ENCODE measurements at places on chromosomes 3 and 15. TPM values are rescaled to one million over a fixed set of nuclear protein-coding genes. Genes with fewer than 3 reads are reported as not detected.

Gene FOXL2NB
- 2.9 TPM for total RNA-seq

Gene ANKRD34C
- not detected for total RNA-seq

GRCh38 chr3:192155194-192155593, 572.1 kb downstream of the FGF12 start:
- DNase-seq, result no peak

DNA sequence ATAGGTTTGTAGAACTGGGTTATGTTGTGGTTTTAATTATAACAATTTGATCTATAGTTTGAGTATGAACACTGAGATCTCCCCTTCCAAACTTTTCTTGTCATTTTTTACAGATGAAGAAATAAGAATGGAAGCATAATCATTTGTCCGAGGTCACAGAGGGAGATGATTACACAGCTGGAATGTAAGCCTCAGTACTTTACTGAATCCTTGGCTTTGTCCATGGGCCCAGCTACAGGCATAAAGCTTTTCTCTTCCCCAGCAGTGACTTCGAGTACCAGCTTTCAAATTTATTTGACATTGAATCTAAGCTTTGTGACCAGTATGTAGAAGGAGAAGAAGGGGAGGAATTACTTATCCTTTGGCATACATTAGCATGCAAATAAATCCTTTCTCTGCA, 80.9 kb upstream of the DCBLD2 start:
- DNase-seq, result peak; percentile 60

- no peak for DNase-seq
Measured at GRCh38 chr3:151224268-151224866, 21.4 kb upstream of the GPR171 start.

DNA sequence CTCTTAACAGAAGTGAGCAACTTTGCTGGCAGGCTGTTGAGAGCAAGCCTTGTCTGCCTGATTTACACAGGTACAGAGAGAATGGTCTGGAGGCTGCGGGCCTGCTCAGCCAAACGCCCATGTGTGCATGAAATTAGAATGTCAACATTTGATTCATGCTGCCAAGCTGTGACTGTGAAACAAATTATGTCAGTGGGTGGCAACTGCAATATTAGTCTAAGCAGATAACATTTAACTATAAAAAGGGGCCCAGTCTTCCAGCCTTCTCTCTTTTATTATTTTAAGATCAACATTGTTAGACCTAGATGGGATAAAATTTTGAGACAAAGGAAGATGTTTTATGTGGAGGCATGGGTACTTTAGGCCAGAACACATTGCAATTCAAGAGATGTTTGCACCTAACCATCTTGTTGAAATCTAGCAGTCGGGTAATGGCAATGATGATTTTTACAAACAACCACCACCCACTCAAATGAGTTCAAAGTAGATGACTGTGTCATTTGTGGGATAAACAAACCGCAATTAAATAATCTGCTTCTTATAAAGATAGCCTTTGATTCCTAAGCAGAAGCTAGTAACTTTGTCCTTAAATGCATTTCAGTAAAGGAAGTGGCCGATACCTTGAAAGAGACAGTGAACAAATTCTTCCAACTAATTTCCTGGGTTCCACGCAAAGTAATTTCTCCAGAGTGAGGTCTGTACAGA, 70.2 kb downstream of the FOXB1 start:
- DNase-seq, result no peak

- DNase-seq, result no peak
Measured at GRCh38 chr3:78726545-78726944, 1041.3 kb downstream of the ROBO1 start.

Gene MCTP2
- 14.8 TPM for total RNA-seq

DNA sequence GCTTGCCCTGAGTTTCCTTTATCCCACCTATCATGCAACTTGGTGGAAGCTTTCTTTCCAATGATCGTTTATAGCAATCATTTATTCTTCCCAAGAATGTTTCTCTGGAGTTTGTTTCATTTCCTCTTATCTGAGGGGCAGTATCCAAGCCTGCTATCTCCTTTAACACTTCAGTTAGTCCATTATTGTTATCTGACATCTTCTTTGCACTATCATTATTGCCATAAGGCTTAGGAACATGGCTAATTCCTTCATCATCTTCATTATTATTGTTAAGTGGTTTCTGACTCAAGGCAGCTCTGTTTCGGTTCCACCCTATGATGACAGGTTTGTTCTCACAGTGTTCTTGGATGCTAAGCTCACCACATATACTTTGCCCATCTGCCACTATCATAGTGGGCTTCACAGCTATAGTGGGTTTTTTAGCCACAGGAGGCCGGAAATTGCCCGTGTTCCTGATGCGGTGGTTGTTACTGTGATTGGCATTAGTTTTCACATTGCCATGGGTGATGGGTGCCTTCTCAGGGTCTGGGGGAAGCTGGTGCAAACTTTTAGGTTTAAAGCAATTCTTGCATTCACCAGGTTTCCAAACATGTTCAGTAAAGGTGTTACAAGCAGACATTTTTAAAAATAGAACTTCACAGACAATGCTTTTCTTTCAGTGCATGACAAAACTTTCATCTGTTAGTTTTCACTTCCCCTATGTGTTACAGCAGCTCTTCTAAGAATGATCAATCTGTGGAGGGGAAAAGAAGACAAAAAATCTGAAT, 110.6 kb upstream of the TSPAN3 start:
- no peak for DNase-seq

DNA sequence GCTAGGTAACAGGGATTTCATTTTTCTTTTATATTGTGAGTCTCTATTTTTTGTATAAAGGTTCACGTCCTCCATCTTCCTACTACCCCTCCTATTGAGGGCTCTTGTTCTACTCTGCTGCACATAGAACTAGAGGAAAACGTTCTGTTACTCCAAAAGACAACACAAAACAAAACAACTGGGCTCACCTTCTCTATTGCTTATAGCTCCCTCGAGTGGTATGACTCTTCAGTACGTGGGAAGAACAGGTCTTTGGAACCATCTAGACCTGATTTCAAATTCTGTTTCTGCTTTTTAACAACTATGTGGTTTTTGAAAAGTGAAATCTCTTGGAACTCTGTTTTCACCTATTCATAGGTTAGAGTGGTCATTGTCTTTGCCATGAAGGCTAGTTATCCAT, 515.3 kb downstream of the SOX2 start:
- DNase-seq, result peak; percentile 25

Gene HDGFL3
- total RNA-seq, result 46.4 TPM

DNA sequence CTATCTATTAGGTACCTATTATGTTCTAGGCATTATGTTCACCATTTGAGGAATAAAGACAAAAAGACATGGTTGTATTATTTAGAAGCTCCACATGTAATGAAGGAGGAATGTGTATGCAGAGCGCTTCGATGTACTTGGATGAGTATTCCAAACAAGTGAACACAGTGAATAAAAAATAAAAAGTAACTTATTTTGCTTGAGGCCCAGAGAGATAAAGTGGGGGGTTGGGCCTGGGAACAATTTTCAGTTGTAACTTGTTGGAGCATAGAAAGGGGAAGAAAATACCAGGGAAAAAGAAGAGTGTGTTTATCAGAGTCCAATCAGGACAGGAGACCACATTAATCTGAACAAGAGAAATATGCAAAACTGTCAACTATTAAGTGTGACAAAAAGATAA, 445.7 kb upstream of the BCHE start:
- DNase-seq, result peak; percentile 61

DNA sequence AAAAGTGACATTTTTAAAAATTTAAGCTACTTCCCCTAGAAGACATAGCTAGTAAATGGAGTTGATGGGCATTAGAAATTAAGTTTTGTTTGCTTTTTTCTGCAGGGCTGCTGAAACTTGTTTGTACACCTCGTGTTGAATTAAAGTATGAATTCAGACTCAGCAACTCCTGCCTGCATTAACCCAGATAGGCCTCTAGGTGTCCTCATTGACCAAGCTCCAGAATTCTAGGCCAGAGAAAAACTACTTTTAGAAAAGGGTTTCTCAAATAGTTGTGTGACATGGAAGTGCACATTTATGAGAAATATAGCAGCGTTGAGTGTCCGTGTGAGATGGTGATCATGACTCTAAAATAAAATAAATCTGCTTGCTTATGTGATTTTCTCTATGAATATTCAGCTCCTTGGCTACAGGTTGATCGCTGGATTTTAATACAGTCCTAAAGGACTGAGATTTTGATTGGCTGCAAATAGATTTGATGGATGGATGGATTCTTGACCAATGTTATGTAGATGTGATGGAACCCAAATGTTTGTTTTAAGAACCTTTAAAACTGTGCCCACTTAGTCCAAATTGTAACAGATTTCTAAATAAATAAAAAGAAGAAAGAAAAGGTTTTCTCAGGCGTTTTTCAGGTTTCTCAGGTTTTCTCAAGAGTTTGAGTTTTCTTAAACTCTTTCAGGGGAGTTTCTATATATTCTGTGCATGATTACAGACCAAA, 39.4 kb upstream of the LMOD3 start:
- DNase-seq, result peak; percentile 45

- DNase-seq, result peak; percentile 77
Measured at GRCh38 chr3:72255791-72256559, 471.0 kb upstream of the PROK2 start.

DNA sequence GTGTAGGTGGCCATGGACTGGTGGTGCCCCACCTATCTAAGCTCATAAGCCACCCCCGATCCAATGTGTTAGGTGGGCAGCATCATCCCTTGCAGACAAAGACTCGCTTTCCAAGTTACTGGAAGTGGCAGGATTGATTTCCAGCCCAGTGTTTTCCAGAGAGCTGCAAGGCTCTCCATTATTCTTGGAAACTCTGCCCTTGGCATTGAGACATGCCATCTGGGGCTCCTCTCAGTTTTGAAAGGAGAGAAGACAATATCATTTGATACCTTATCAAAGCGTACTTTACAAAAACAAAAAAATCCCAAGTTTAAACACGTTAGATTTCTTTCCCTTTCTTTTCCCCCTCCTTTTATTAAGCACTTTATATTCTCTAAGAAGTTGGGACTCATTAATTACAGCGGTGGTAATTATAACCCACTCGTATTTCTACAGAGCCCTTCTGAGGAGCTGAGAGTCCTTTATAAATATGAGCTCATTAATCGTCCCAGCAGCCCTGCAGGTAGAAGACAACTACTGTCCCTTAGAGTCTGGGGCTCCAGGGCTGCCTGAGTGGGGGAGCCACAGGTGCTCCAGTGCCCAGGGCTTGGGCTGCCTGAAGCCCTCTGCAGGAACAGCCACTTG, 226.1 kb downstream of the TLE3 start:
- DNase-seq, result no peak

GRCh38 chr3:116951610-116952009, 242.0 kb downstream of the TUSC7 start:
- DNase-seq, result peak; percentile 1

DNA sequence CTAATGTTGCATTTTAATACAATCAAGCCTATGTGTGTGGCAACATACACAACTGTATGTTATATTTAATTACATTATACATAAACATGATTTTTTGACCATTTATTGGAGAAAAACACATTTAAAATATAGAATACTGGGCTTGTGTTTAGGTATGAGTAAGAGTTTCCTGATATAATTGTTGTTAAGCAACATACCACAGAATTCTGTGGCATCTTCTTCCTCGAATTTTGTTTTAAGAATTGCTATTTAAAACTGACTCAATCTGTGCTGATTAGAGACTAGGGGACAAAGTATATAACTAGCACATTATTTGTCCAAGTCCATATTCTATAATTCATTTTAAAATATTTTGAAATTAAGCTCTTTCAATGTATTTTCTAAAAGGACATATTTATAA, 376.8 kb upstream of the THBS1 start:
- DNase-seq, result no peak

DNA sequence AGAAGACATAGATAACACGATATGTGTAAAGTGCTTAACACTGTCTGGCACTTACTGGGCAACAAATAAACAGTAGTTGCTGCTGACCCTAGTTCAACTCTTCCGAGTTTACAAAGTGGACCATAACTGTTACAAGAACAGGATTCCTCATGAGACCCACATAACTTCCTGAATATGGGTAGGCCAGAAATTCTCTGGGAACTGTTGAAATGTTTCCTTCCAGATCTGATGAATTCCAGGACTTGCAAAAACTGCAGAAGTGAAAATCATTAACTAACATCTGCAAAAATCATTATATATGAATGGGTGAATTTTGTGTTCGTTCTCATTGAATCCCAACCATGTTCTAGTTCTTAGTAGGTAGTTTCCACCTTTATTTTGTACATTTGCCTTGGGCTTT, 181.7 kb upstream of the MME start:
- DNase-seq, result peak; percentile 2

DNA sequence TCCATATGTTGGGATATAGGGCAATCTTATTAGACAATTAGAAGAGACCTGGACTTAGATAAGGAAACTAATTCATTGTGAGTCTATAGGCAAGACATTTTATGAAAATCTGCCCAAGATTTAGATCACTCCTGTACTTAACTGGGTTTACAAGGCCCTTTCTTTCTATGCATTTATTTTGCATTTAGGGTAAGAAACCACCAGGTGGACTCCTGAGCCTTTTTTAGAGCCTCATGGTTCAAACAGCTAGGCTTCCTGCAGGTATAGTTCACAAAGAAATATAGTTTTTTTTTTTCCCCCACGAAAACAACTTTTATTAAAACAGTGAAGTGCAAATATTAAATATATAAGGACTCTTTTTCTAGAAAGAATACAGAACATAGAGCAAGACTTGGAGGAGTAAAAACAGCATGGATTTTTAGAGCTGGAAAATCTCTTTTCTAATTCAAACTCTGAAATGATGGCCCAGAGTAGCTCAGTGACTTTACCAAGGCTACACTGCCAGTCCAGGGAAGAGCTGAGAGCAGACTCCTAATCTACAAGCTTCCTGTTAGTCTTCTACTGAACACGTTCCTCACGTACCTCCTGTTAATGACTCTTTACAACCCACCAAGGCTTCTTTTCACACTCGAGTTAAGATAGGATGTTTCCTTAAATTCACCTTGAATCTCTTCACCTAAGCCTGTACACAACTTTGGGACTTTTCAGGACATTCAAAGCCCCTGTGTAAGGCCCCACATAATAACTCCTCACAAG, 400.9 kb upstream of the ATP11B start:
- DNase-seq, result no peak

DNA sequence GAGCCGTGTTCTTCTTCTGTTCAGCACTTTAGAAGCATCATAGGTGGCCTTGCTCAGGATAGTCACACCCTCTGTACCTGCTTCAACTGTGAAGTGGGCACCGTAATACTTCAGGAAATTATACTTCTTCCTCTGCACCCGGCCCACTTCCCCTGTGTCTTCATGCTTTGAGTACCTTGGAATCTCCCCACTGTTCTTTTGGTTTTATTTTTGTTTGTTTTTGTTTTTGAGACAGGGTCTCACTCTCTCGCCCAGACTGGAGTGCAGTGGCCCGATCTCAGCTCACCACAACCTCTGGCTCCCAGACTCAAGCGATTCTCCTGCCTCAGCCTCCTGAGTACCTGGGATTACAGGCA, 1.7 kb downstream of the P2RY14 start:
- DNase-seq, result no peak

DNA sequence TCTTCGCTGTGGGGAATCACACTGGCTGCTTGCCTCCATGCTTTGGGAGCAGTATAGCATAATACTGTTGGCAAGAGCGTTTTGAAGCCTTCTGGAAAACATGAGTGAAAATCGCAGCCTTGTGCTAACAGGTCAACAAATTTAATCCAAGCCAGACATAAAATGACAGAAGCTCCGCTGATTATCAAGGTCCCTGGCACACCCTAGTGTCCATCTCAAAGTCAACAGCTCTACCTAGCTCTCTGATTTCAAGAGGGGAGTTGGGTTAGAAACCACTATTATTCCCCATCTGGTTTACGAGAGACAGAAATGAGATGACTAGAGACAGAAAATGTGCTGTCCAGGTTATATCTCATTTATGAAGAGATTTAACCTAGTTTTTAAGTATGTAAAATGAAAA, 73.6 kb upstream of the MDFIC2 start:
- no peak for DNase-seq

GRCh38 chr3:97181704-97182103, 367.3 kb downstream of the EPHA6 start:
- no peak for DNase-seq
